Lower leg skin (tissue), 4 donors: ENCODE measurements at places on chromosomes 5 and 9.
A peak's percentile ranks its signal among the peaks of the same experiment; 100 is the strongest.

- peak; percentile 76 for DNase-seq
Measured at GRCh38 chr9:133238272-133238850, 29.3 kb upstream of the OBP2B start.

- no peak for DNase-seq
Measured at GRCh38 chr5:39720136-39720535, 295.4 kb upstream of the DAB2 start.

- DNase-seq: no peak
Measured at GRCh38 chr9:126599047-126599650, 14.6 kb upstream of the LMX1B start.

DNA sequence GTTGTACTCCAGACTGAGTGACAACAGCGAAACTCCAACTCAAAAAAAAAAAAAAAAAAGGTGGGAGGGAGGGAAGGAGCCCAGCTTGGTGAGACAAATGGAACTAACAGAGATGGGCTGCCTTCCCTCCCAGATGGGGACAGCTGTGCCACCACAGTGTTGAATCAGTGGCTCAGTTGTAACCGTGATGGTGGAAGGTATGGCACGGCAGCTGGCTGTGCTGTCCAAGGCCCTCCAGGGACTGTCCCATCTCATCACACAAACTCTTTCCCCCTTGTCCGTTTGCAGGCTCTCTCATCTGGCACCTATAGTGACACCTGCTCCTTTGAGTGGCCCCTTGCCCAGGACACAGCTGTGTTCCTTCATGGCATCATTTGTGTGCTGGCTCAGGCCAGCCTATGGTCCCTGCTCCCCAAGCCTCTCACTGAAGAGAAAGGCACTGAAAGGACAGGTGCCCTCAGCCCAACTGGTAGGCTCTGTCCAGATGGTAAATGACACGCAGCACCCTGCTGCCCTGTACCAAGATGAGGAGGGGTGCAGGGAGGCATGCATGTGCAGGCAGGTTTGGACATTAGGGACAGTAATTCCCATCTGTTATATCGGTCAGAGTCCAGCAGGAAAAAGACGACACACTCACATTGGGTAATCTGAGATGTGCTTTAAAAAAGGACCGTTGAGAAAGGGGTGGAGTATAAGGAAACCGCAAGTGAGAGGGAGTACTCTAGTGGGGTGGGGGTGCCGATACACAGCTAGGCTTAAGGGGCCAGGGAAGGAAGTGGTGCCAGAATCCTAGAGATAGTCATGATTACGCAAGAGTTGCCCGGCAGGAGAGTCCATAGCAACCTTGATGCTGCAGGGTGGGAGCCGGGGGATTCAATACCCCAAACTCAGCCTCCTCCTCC, 4.3 kb downstream of the SMIM33 start:
- peak; percentile 37 for DNase-seq

GRCh38 chr9:36835271-36835996, 198.6 kb downstream of the PAX5 start:
- no peak for DNase-seq

DNA sequence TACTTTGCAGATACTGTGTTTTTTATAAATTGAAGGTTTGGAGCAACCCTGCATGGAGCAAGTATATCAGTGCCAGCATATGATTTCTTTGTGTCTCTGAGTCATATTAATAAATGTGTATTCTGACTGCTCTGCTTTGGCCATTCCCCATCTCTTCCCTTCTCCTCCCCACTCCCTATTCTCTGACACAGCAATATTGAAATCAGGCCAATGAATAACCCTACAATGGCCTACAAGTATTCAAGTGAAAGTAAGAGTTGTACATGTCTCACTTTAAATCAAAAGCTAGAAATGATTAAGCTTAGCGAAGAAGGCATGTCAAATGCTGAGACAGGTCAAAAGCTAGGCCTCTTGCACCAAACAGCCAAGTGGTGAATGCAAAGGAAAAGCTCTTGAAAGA, 82.2 kb upstream of the TLX3 start:
- DNase-seq: no peak

GRCh38 chr5:133287500-133287899, 235.7 kb downstream of the HSPA4 start:
- no peak for DNase-seq

DNA sequence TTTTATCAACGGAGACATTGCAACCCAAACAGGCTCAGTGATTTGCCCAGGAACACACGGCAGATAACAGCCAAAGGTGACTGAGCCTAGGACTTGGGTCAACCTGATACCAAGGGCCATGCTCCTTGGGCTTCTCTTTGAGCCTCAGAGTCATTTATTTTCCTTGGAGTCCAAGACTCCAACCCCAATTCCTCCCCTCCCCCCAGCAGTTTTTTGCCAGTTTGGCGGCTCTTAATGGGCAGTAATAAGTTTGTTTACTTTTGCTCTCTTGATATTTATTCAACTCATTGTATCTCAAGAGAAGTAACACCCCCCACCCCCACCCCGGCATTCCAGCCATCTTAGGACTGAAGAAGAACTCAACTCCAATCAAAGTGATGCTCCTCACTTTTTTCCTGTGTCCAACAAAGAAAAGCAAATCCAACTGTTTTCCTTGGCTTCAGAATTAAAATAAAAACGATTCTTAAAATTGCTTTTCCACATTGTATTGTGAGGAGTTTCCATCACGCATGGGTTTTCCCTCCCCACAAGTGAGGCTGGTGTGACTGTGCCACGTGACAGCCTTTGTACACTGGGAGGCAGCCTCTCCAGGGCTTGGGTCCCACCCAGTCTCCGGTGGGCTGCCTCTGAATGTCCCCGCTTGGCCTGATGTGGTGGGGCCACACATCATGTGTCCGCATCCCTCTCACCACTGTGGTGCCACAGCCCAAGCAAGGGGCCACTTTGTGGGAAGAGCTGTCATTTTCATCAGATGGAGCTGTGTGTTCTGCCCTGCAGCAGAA, 9.1 kb downstream of the ANGPTL2 start:
- DNase-seq: no peak

DNA sequence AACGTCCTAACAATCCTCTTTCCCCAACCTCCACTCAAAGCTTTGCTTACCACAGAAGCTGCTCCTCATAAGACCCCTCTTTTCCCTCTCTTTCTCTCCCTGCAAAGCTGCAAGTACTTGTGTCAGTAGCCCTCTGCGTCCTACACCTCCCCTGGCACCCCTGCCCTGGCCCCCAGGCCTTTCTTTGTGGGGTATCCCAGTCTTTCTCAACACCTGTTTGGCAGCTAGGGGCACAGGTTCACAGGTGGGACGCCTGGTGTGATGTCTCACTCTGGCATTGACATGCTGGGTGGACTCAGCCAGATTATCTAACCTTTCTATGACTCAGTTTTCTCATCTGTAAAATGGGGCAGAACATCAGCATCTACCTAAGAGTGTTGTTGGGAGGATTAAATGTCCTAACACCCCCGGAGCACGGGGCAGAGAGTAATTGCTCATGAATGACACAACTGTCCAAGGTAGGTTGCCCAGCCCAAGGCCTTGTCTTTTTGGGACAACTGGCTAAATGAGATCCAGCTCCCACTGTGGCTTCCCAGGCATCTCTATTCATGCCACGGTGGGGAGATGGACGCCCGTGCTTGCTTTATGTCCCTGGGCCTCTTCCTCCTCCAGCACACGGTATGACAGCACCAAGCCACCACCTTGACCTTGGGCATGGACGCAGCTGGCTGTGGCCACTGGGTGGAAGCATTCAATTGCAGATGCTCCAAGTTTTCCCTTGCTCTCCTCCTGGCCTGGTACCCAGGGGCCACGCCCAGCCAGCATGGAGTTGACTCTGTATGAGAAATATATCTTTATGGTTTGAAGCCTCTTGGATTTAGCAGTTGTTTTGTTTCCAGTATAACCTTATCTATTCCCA, 190.4 kb downstream of the RGS3 start:
- DNase-seq: peak; percentile 76

DNA sequence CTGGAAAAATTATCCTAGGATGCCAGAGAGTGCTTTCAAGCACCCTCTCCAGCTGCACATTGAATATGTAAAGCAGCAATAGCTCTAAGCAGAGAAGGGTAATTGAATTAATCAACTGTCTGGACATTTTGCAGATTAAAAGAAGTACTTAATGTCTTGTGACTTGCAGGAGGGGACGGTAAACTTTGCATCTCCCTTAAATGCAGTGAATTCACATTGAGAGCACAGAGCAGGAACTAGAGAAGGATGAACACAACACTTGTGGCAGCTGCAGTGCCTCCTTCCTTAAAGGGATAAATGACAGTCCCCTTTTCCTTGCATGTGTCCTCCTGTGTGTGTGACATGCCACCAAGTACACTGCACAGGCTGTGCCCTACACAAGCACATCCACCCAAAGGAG, 7.4 kb upstream of the CDK5RAP2 start:
- DNase-seq: no peak

DNA sequence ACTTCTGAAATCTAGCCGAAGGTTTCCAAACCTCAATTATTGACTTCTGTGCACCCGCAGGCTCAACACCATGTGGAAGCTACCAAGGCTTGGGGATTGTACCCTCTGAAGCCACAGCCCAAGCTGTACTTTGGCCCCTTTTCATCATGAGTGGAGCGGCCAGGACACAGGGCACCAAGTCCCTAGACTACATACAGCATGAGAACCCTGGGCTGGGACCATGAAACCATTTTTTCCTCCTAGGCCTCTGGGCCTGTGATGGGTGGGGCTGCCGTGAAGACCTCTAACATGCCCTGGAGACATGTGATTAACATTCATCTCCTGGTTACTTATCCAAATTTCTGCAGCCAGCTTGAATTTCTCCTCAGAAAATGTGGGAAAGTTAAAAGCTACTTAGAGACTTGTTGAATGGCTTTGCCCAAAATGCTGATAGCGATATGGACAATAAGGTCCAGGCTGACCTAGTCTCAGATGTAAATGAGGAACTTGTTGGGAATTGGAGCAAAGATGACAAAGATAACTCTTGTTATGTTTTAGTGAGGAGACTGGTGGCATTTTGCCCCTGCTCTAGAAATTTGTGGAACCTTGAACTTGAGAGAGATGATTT, 34.1 kb upstream of the CPLANE1 start:
- DNase-seq: no peak

DNA sequence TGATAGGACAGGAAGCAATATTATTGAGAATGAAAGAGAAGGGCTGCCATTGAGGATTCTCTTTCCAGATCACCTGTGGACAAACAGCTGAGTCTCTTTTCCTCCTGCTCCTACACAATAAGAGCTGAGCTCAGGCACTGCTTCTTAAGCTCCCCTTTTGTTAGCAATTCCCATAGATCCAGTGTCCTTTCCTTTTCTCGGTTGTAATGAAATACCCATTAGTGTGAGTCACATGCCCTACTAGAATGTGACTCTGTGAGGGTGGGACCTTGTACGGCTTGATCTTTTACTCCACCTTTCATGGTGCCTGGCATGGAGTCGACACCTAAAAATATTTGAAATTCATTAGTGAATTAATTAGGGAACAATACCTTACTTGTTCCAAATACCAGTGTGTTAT, 269.2 kb downstream of the NR3C1 start:
- DNase-seq: no peak

DNA sequence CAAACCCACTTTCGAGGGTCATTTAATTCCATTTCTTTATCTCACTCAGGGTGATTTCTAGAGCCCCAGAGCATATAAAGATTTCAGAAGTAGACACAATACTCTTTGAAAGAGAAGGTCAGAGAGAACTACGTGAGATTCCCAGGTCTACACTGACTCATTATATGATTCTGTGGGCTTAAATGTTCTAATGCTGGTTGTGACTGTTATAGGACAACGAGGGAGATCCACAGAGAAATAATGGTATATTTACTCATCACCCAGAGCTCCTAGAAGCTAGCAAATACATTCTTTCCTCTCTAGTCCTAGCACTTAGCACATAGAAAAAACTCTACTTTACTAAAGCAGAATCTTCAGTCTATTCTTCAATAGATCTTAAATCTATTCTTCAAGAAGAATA, 39.4 kb upstream of the GRAMD2B start:
- DNase-seq: no peak

- no peak for DNase-seq
Measured at GRCh38 chr5:72171667-72172066, 64.4 kb downstream of the MAP1B start.

GRCh38 chr5:113719549-113719948, 206.1 kb downstream of the YTHDC2 start:
- DNase-seq: no peak

GRCh38 chr5:111142932-111143331, 50.8 kb downstream of the WDR36 start:
- DNase-seq: no peak

GRCh38 chr9:137127301-137128157, 11.4 kb upstream of the GRIN1 start:
- DNase-seq: no peak

DNA sequence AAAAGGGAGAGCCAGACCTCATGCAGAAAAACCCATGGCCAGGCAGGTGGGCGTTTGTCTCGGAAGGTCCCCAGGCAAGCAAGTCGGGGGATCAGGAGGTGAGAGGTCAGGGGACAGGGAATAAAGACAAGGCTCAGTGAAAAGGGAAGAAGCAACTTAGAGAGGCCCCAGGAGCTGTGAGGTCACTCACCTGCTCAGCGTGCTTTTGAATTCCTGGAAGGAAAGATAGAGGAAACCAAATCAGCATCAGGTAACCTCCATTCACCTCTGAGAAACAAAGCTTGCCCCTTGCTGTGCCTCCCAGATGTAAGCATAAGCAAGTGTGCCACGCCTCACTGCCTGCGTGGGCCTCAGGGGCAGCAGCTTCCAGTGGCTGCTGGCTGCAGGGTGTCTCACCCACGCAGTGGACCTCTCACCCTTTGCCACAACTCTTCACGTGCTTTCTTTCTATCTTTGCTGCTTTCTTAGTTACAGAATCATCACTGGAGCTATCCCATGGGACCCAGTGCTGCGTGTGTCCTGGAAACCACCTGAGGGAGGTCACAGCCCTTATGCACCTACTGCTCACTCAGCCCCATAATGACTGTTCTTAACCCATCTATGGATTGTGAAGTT, 6.0 kb downstream of the TRIM7 start:
- DNase-seq: no peak

- DNase-seq: no peak
Measured at GRCh38 chr9:34139477-34140146, 13.1 kb upstream of the DCAF12 start.
